Activated T-cell treated with anti-CD3 and anti-CD28 coated beads, Interleukin-2, amount 50 U/mL, for 24 hours (primary cell): ENCODE measurements at places on chromosomes 13 and 19.

GRCh38 chr19:19067276-19068072 is 3.7 kb downstream of the SLC25A42 start:
- DNase-seq = no peak
- H3K4me1 ChIP-seq = peaks cover 43% of the 10 kb centered on the region
- peaks cover 29% of the 10 kb centered on the region for H3K36me3 ChIP-seq

DNA sequence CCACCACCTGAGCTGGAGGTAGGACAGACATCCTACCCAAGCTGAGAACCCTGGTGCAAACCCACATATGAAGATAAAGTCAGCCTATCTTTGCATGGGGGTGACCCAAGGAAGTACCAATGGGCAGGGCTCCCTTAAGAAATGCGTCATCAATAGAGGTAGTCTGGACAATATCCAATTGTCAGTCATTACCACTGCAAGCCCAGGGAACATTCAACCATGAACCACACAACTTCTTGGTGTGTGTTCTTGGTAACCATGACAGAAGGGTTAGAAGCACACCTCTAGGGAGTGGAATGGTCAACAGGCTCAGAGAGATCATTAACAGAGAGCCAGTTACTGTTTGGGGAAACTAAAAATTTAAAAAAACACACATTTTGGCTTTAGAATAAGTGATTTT is 34.7 kb upstream of the DOCK9 start:
- DNase-seq = no peak
- no peak overlapping the region for H3K27ac ChIP-seq
- H3K4me3 ChIP-seq = no peak overlapping the region

GRCh38 chr19:42422901-42423461 is 4.2 kb downstream of the LIPE start:
- peak; percentile 76 for DNase-seq
- peak overlapping the region; percentile 96 for H3K27ac ChIP-seq
- H3K4me1 ChIP-seq = peaks cover 45% of the 10 kb centered on the region
- H3K4me3 ChIP-seq = peak overlapping the region; percentile 96

DNA sequence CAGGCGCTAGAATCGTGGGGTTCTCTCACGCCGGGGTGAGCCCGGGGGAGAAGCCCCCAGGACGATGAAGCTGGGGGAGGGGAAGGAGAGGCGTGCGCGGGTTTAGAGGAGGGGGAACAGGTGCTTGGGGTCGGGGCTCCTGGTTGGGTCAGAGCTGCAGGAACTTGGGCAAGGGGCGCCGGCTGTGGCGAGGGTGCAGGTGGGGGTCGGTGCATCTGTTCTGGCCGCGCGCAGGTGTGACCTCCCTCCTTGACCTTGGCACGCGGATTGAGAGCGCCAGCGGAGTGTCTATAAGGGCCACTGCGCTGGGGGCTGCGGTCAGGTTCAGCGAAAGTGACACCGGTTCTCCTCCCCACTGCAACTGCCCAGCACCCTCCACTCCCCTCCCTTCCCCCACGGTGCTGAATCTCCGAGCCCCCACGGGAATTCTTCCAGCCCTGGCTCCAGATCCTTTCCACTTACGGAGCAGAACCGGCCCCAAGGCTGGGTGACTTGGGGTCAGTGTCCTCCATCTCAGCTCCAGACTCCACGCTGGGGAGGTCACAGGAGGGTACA is 618 bp downstream of the TMEM38A start:
- peaks cover 32% of the 10 kb centered on the region for H3K4me1 ChIP-seq
- H3K27ac ChIP-seq = peak overlapping the region; percentile 86
- peaks cover 31% of the 10 kb centered on the region for H3K36me3 ChIP-seq
- H3K27me3 ChIP-seq = peaks cover 7% of the 10 kb centered on the region

GRCh38 chr13:74056801-74057542 is 77.2 kb downstream of the KLF12 start:
- no peak for DNase-seq
- no peaks in the 10 kb centered on the region for H3K27me3 ChIP-seq
- H3K4me1 ChIP-seq = peaks cover 85% of the 10 kb centered on the region
- H3K27ac ChIP-seq = peak overlapping the region; percentile 55

DNA sequence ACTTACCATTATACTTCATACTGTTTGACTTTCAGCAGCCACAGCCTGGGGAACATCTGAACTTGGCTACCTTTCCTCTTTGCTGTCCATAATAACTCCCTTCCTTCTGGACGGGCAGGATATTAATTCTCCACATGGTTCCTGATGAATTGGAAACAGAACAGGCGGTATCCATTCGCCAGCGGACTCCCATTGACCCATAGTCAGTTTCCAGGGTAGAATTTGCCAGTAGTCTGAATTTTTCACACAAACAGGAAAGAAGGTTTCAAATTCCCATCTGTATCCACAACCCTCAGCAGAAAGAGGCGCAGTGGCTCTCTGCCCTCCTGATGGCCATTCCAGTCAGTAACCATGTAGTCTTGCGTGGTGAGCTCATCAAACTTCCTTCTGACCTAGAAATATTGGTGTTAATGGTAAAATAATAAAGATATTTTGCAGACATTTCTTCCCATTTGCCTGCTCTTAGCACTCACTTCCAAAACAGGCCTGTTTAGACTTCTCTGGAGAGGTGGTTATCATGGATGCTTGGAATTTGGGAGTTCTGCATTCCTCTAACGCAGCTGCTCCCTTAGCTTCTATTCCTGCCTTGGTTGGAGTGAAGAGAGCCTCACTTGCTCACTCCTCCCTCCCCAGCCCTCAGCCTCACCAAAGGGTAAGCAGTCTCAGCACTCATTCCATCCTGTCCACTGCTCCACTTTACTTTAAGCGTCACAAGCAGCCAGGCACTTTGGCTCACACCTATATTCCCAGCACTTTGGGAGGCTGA is 75.0 kb upstream of the OXGR1 start:
- no peak for DNase-seq
- H3K27ac ChIP-seq = no peak overlapping the region

GRCh38 chr19:19209372-19209771 is 2.4 kb upstream of the NCAN start:
- H3K27me3 ChIP-seq = peaks cover 39% of the 10 kb centered on the region
- peaks cover 15% of the 10 kb centered on the region for H3K4me1 ChIP-seq
- H3K27ac ChIP-seq = no peak overlapping the region
- no peak overlapping the region for H3K4me3 ChIP-seq
- no peak for DNase-seq

GRCh38 chr19:47096100-47096704 is 17.4 kb downstream of the ZC3H4 start:
- H3K27ac ChIP-seq = peak overlapping the region; percentile 96
- no peak for DNase-seq
- peak overlapping the region; percentile 71 for H3K4me3 ChIP-seq

DNA sequence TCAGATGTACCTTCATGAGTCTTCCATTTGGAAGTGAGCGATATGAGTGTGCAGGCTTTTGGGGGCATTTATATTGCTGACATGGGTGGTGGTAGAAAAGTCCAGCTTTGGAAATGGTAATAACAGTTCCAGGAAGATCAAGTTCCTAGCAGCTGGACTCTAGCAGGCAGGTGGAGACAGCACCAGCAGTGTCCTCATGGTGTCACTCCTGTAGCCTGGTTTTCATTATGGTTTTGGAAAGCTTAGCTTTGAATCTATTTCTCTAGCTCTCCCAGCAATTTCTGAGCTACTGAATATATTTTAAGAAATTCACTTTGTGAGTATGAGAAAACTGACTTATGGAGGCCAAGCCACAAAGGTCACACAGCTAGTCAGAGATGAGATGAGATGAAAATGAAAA is 523.2 kb upstream of the HTR2A start:
- no peak overlapping the region for H3K27ac ChIP-seq
- no peak overlapping the region for H3K4me3 ChIP-seq
- no peaks in the 10 kb centered on the region for H3K4me1 ChIP-seq

DNA sequence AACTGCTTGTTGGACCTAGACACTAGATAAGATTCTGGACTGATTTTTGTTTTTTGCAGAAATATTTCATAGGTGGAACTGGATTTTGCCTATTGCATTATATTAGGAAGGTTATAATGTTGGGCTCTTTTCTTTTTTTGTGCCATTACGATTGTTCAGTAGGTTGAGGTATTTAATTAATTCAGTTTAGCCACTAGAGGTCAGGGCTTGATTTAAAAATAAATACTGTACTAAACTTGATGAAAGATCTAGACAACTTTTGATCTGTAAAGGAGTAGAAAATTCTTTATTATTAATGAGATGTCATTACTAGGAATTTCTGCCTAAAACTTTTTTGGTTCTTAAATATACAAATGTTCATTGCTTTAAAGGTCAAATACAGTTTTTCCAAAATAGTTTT is 15.2 kb upstream of the SUPT20H start:
- no peak overlapping the region for H3K4me3 ChIP-seq
- DNase-seq = no peak
- no peak overlapping the region for H3K27ac ChIP-seq
- no peaks in the 10 kb centered on the region for H3K36me3 ChIP-seq

DNA sequence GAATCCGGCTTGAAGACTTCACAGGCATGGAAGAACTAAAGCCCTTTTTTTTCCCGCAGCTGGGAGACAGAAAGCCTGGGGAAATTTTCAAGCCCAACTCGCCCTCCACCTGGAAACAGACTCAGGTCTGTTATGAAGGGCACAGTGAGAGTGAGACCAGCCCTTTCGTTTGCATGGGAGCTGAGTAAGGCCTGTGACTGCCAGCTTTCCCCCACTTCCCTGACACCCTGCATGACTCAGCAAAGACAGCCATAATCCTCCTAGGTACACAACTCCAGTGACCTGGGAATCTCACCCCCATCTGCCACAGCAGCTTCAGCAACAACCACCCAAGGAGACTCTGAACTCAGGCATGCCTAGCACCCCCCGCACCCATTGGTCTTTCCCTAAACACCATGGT is 87.6 kb upstream of the ZNF91 start:
- no peak overlapping the region for H3K27ac ChIP-seq
- no peak overlapping the region for H3K4me3 ChIP-seq
- no peaks in the 10 kb centered on the region for H3K4me1 ChIP-seq
- no peaks in the 10 kb centered on the region for H3K27me3 ChIP-seq
- DNase-seq = no peak

DNA sequence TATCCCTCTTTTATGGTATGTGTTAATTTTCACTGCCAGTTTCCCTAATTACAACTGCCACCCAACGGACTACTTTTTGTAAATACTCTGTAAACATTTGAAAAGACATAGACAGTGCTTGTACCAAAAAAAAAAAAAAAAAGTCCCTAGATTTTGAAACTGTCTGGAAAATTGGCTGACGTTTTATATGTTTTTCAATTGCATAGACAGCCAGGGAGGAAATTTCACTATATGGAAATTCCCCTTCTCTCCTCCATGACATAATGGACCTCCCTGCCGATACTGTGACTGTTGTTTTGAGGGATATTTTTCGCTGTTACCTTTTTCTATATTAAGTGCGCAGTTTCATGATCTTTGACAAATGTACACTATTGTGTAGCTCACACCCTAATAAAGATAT is 43.4 kb downstream of the C13orf42 start:
- no peak overlapping the region for H3K4me3 ChIP-seq
- no peak for DNase-seq
- H3K27me3 ChIP-seq = peaks cover 32% of the 10 kb centered on the region
- H3K27ac ChIP-seq = no peak overlapping the region
- peaks cover 7% of the 10 kb centered on the region for H3K4me1 ChIP-seq
- no peaks in the 10 kb centered on the region for H3K36me3 ChIP-seq

DNA sequence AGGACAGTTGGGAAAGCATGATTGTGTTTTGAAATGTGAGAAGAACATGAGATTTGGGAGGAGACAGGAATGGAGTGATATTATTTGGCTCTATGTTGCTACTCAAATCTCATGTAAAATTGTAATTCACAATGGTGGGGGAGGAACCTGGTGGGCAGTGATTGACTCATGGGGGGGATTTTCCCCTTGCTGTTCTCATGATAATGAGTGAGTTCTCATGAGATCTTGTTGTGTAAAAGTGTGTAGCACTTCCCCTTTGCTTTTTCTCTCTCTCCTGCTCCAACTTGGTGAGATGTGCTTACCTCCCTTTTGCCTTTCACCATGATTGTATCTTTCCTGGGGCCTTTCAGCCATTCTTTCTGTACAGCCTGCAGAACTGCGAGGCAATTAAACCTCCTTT is 1261.0 kb upstream of the ATXN8OS start:
- no peak overlapping the region for H3K4me3 ChIP-seq
- DNase-seq = no peak
- no peaks in the 10 kb centered on the region for H3K4me1 ChIP-seq
- no peaks in the 10 kb centered on the region for H3K27me3 ChIP-seq

- H3K4me3 ChIP-seq = no peak overlapping the region
- H3K36me3 ChIP-seq = no peaks in the 10 kb centered on the region
- H3K27me3 ChIP-seq = no peaks in the 10 kb centered on the region
- H3K27ac ChIP-seq = no peak overlapping the region
- peaks cover 10% of the 10 kb centered on the region for H3K4me1 ChIP-seq
- DNase-seq = no peak
These were observed 167.5 kb upstream of the UBL3 start for GRCh38 chr13:30017880-30018279.

DNA sequence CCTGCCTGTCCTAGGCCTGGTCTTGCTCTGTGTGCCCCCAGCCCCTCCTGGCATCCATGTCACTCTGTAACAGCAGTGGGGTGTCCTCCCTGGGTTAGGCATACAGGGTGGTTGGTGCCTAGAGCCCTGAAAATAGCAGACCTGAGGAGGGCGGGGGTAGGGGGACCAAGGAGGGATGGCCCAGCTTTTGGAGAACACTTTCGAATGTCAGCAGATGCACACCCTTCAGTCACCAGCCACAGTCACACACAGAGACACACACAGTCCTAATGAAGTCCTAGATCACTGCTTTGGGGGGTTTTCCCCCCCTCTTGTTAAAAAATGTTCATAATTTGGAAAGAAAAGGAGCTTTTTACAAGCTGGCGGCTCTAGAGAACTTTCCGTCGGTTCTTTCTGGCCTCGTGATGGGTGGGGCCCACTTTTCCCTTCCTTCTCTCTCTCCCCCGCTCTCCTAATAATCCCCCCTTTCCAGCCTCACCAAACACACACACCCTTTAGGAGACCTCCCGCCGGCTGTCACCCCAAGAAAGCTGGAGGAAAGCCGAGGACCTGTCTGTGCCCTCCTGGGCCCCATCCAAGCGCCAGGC is 47.9 kb downstream of the LYL1 start:
- peaks cover 11% of the 10 kb centered on the region for H3K4me1 ChIP-seq
- H3K4me3 ChIP-seq = no peak overlapping the region
- H3K27me3 ChIP-seq = peaks cover 11% of the 10 kb centered on the region
- no peaks in the 10 kb centered on the region for H3K36me3 ChIP-seq
- H3K27ac ChIP-seq = no peak overlapping the region

- H3K27me3 ChIP-seq = no peaks in the 10 kb centered on the region
- DNase-seq = no peak
- no peaks in the 10 kb centered on the region for H3K36me3 ChIP-seq
These were observed 2.3 kb upstream of the LGALS7B start for GRCh38 chr19:38786572-38787265.

- no peaks in the 10 kb centered on the region for H3K36me3 ChIP-seq
- no peak for DNase-seq
- no peak overlapping the region for H3K27ac ChIP-seq
- no peaks in the 10 kb centered on the region for H3K27me3 ChIP-seq
- H3K4me1 ChIP-seq = no peaks in the 10 kb centered on the region
- H3K4me3 ChIP-seq = no peak overlapping the region
These were observed 649.6 kb downstream of the SLITRK1 start for GRCh38 chr13:83232626-83233025.
